ENCODE measurements at places on chromosomes 13 and 19.

GRCh38 chr19:13094771-13095392, 7.8 kb downstream of the LYL1 start:
- peaks cover 17% of the 10 kb centered on the region for H3K36me3 ChIP-seq
- H3K4me3 ChIP-seq: no peak overlapping the region
- H3K4me1 ChIP-seq: peaks cover 36% of the 10 kb centered on the region
- no peaks in the 10 kb centered on the region for H3K27me3 ChIP-seq
- DNase-seq: peak; percentile 58

DNA sequence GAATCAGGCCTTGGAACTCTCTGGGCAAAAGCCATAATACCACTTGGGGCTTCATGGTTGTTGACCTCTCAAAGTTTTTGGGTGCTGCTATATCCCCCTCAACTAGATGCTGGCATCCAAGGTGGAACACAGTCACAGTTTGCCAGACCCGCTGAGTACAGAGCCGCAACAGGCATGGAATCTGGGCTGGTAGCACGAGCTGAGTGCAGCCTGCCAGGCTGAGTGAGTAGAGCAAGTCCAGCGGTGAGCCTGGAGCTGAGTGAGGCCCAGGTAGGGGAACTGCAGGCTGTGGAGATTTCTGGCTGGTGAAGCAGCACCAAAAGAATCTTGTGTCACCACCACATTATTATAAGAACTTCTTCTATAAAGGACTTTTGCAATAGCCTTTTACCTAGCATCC, 192.6 kb downstream of the PCDH17 start:
- H3K36me3 ChIP-seq: no peaks in the 10 kb centered on the region
- no peaks in the 10 kb centered on the region for H3K4me1 ChIP-seq
- no peak for DNase-seq
- no peak overlapping the region for H3K4me3 ChIP-seq

- H3K4me1 ChIP-seq: peaks cover 20% of the 10 kb centered on the region
- peak; percentile 91 for DNase-seq
- H3K27me3 ChIP-seq: no peaks in the 10 kb centered on the region
- H3K27ac ChIP-seq: peak within 1 kb of the TSS; percentile 73
Measured at GRCh38 chr19:10315335-10316214, at the start of gene FDX2. Gene FDX2, minus strand, starts transcription at chr19:10316015. Its CDS starts 19 bp downstream, at chr19:10315996.

- no peaks in the 10 kb centered on the region for H3K36me3 ChIP-seq
- H3K27me3 ChIP-seq: peaks cover 19% of the 10 kb centered on the region
- no peak overlapping the region for H3K4me3 ChIP-seq
Measured at GRCh38 chr19:42184401-42184861, 33.0 kb downstream of the DEDD2 start.

- peaks cover 7% of the 10 kb centered on the region for H3K27me3 ChIP-seq
- H3K36me3 ChIP-seq: no peaks in the 10 kb centered on the region
- no peak for DNase-seq
- H3K4me3 ChIP-seq: no peak overlapping the region
- no peaks in the 10 kb centered on the region for H3K4me1 ChIP-seq
- no peak overlapping the region for H3K27ac ChIP-seq
Measured at GRCh38 chr13:25932365-25932764, 119.5 kb downstream of the SHISA2 start.

DNA sequence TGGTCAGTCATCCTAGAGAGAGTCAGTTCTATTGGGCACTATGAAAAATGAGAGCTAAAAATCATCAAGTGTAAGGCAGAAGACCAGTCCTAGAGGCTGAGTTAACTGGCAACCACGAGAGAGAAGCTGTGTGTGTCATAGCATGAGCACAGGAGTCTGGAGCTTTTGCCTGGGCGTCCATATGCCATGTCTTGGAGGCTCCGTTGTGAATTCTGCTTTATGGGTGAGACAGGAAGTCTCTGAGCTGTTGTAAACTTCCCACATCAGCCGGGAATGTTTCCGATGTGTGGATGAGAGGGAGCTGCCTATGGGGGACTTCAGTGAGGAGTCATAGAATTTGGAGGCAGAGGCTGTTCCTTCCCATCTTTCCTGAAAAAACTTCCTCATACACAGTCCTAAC, 120.0 kb downstream of the ITGBL1 start:
- H3K36me3 ChIP-seq: no peaks in the 10 kb centered on the region
- H3K4me1 ChIP-seq: no peaks in the 10 kb centered on the region
- no peak overlapping the region for H3K4me3 ChIP-seq
- H3K27ac ChIP-seq: no peak overlapping the region
- no peaks in the 10 kb centered on the region for H3K27me3 ChIP-seq
- DNase-seq: no peak

DNA sequence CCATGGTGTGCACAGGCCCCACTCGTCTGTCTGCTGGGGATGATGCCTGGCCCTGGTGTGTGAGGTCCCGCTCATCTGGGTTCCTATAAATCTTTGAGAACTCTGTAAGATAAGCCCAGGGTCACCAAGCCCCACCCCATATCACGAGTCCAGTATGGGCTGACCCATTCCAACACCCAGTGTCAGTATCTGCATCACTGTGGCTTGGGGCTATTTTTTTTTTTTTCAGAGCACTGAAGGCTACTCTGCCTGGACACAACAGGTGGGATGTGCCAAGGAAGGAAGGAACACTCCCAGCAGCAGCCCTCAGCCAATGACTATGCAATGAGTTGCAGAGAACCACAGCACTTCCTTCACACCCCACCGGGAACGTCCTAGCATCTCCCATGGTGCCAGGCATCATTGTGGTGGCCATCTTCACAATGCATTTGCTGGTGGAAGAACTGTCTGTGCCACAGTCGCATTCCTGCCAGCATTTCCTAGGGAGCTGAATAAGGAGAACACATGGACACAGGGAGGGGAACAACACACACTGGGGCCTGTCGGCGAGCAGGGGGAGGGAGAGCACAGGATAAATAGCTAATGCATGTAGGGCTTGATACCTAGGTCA, 83.1 kb upstream of the TSHZ3 start:
- no peak overlapping the region for H3K27ac ChIP-seq
- H3K4me3 ChIP-seq: no peak overlapping the region
- no peaks in the 10 kb centered on the region for H3K27me3 ChIP-seq
- no peaks in the 10 kb centered on the region for H3K36me3 ChIP-seq
- no peaks in the 10 kb centered on the region for H3K4me1 ChIP-seq
- no peak for DNase-seq

- DNase-seq: no peak
- H3K27me3 ChIP-seq: peaks cover 70% of the 10 kb centered on the region
- H3K4me1 ChIP-seq: no peaks in the 10 kb centered on the region
- no peak overlapping the region for H3K27ac ChIP-seq
- no peaks in the 10 kb centered on the region for H3K36me3 ChIP-seq
Measured at GRCh38 chr13:27970382-27971235, 1.5 kb upstream of the CDX2 start.

DNA sequence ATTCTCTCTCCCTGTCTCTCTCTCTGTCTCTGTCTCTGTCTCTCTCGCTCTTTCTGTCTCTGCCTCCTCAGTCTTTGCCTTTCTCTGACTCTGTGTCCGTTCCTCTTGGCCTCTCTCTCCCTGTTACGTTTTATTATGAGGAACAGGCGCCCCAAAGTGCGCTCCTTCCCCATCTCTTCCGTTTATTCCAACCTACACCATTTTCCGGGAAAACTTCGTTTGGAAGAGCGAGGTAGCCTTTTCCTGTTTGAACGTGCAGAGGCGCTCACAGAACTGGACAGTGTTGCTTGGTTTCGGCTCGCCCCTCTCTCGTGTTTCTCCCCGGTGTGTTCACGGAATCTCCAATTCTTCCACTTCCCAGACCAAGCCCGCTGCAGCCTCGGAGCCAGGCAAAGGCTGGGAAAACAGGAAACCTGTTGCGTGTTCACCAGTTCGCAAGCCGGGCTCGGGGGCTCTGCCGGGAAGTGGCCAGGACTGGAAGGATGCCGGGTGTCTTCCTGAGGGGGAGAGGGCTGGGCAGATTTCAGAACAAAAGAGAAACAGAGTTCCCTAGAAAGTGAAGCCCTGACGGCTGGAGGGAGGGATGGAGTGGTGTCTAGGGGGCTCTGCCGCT, 605 bp downstream of the TMEM255B start:
- H3K36me3 ChIP-seq: no peaks in the 10 kb centered on the region
- H3K4me1 ChIP-seq: peaks cover 3% of the 10 kb centered on the region
- H3K4me3 ChIP-seq: peak overlapping the region; percentile 46
- H3K27ac ChIP-seq: no peak overlapping the region
- no peak for DNase-seq
- H3K27me3 ChIP-seq: peaks cover 18% of the 10 kb centered on the region

DNA sequence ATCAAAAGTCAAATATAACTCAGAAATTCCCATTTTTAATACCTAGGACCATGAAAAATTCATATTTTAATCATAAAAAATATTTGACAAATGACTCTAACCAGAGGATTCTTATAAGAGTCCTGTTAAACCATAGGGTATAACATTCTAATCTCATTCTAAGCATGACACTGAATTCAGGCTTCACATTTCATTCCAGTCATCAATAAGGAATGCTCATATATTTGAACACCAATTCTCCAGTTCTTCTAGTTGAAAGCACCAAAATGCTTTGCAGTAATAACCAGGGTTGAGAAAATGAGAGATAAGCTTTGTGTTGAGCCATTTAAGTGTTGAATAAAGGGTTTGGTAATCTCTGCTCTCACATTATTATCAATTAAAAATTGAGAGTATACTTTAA, 147.5 kb downstream of the VWA8 start:
- DNase-seq: no peak
- H3K4me1 ChIP-seq: no peaks in the 10 kb centered on the region
- no peaks in the 10 kb centered on the region for H3K27me3 ChIP-seq
- no peak overlapping the region for H3K27ac ChIP-seq
- no peak overlapping the region for H3K4me3 ChIP-seq

GRCh38 chr19:944171-944567, 18.3 kb downstream of the ARID3A start:
- H3K4me1 ChIP-seq: peaks cover 84% of the 10 kb centered on the region
- H3K27me3 ChIP-seq: no peaks in the 10 kb centered on the region
- DNase-seq: peak; percentile 89
- H3K27ac ChIP-seq: peak overlapping the region; percentile 55
- peaks cover 68% of the 10 kb centered on the region for H3K36me3 ChIP-seq

GRCh38 chr19:54189145-54189734, at the start of gene MBOAT7:
Gene MBOAT7, minus strand, starts transcription at chr19:54189580. Its CDS starts 1,072 bp downstream, at chr19:54188508.
- H3K27me3 ChIP-seq: no peaks in the 10 kb centered on the region
- DNase-seq: peak; percentile 76
- peak within 1 kb of the TSS; percentile 100 for H3K27ac ChIP-seq
- peak within 1 kb of the TSS; percentile 96 for H3K4me3 ChIP-seq
- peaks cover 27% of the 10 kb centered on the region for H3K4me1 ChIP-seq
- peaks cover 49% of the 10 kb centered on the region for H3K36me3 ChIP-seq

DNA sequence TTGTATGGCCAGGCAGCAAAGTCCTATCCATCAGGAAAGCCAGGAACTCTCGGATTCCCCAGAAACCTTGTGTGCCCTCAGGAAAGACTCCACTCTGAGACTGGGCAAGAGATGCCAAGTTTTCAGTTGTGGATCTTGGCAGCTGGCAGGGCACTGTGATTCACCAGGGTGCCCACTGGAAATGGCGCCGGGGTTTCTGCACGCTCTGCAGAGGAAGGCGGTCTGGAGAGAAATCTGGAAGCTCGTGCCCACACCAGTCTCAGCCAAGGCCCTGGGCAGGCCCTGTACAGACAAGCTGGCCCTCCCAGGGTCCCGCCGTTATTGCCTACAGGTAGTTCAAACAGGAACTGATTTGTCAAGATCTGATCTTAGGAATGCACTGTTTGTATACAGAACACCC, 4.9 kb downstream of the NAPA start:
- H3K27ac ChIP-seq: no peak overlapping the region
- peaks cover 45% of the 10 kb centered on the region for H3K36me3 ChIP-seq
- DNase-seq: no peak
- no peak overlapping the region for H3K4me3 ChIP-seq

All from K562 (cell line).